ENCODE measurements at places on chromosomes 4 and X.

GRCh38 chr4:44801384-44801783, 75.0 kb upstream of the GNPDA2 start:
- DNase-seq: no peak

DNA sequence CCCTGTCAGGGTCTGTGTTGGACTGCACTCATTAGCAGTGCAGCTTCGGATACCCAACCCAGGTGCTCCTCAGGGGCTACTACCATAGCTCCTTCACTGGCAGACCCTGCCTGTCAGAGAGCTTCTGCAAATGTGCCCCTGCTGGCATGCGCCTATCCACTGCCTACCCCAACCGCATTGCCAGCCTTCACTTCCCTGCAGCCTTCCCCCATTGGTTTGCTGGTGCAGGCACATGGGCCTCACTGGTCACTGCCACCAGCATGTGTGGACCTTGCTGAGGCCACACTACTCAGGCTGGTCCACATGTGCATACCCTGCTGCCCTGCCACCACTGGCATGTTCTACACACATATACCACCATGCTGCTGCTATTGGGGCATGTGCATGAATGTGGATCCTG, 72.5 kb upstream of the MAGEH1 start:
- no peak for DNase-seq

- DNase-seq: peak; percentile 27
Observed at GRCh38 chrX:9677098-9677739, 88.4 kb downstream of the GPR143 start.

GRCh38 chr4:119059221-119059620, 76.4 kb upstream of the MYOZ2 start:
- no peak for DNase-seq

GRCh38 chr4:176467001-176467400, 147.2 kb downstream of the SPCS3 start:
- no peak for DNase-seq

DNA sequence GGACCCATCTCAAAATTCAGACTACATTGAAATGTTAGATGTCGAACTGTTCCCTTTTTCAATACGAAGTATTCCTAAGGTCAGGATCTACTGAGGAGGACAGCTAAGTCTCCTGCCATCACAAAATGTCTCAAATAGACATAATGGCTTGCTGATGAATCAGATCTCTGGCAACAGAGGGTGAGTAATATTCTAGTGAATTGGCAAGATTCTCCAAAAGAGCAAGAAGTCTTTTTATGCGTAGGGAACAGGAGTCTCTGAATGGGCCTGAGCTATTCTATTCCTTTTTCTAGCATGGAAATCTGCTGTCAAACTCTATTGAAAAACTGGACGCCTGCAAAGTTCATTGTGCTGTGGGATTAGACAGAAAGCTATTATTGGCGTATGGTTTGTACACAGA, 145.4 kb downstream of the FNIP2 start:
- DNase-seq: no peak
